Naive B cell (primary cell): ENCODE measurements at places on chromosomes 7 and 10. TPM values are rescaled to one million over a fixed set of nuclear protein-coding genes. Genes with fewer than 3 reads are reported as not detected.

DNA sequence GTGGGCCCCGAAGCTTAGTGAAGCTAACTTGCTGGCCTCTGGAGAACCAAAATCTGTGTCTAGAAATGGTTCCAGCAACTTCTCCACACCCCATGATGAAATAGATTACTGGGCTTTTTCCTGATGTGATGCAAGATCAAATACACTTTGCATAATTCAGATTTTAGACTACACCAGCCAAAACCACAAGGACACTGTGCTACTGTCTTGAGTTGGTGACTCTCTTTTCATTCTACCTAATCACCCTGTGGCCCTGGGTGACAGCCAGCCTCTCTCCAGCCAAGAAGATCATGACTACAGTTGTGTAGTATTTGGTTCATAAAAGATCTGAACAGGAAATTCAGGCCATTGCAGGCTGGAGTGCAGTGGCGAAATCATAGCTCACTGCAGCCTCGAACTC, 22.2 kb downstream of the AZGP1 start:
- H3K4me1 ChIP-seq: no peaks in the 10 kb centered on the region
- peaks cover 45% of the 10 kb centered on the region for H3K27me3 ChIP-seq
- H3K36me3 ChIP-seq: no peaks in the 10 kb centered on the region
- no peak overlapping the region for H3K27ac ChIP-seq
- H3K4me3 ChIP-seq: no peak overlapping the region
- DNase-seq: no peak

Gene HOXA2
- not detected for polyA plus RNA-seq

DNA sequence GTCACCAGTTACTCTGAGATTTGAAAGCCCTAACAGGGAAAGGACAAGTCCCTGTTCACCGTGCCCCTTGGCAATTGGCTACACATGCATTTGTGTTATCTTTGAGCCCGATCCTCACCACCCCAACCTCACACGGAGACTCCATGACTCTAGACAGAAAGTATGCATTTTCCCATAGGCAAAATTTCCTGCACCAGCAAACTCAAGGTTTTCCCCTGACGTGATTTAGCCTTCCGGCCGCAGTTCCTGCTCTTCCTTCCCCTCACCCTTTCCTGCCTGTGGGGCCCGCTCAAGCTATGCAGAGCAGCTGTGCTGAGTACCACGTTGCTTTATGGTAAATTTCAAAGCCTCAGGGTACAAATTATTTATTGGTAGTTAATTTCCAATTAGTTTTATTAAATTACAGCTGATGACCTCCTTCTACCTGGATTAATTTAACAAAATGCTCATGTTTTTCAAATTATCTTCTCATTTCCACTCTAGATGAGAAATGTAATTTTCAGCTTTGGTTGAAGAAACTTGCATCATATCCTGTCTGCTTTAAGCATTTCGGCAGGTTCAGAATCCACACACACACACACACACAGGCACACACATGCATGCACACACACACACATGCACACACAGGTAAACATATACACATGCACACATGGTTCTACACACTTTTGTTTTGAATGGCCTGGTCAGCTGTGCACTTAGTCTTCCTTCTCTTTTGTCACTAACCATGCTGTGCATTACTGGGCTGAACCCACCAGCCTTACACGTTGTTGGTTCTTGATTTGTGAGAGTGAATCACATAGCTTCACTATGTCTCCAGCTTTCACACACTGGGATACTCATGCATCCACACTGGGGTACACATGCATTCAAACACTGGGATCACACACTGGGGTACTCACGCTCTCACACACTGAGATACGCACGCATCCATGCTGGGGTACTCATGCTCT, 283.1 kb upstream of the PITRM1 start:
- peak overlapping the region; percentile 61 for H3K4me3 ChIP-seq
- no peaks in the 10 kb centered on the region for H3K36me3 ChIP-seq
- peak; percentile 6 for DNase-seq
- peak overlapping the region; percentile 59 for H3K27ac ChIP-seq

Gene WEE2
- polyA plus RNA-seq: not detected

- peak overlapping the region; percentile 66 for H3K4me3 ChIP-seq
- H3K27ac ChIP-seq: peak overlapping the region; percentile 95
- H3K4me1 ChIP-seq: peaks cover 67% of the 10 kb centered on the region
- peaks cover 52% of the 10 kb centered on the region for H3K36me3 ChIP-seq
These were observed 6.9 kb downstream of the HNRNPA2B1 start for GRCh38 chr7:26193432-26194207.

- DNase-seq: no peak
- H3K27ac ChIP-seq: peak overlapping the region; percentile 78
- H3K4me3 ChIP-seq: no peak overlapping the region
- H3K4me1 ChIP-seq: peaks cover 45% of the 10 kb centered on the region
- peaks cover 36% of the 10 kb centered on the region for H3K36me3 ChIP-seq
These were observed 37.8 kb downstream of the PDLIM1 start for GRCh38 chr10:95253007-95253406.
